ENCODE measurements at places on chromosomes 6 and 20.

- DNase-seq: no peak
Measured at GRCh38 chr6:88952065-88952704, 11.2 kb downstream of the RNGTT start.

- peak; percentile 41 for DNase-seq
Measured at GRCh38 chr20:62792940-62793756, 3.1 kb upstream of the MRGBP start.

DNA sequence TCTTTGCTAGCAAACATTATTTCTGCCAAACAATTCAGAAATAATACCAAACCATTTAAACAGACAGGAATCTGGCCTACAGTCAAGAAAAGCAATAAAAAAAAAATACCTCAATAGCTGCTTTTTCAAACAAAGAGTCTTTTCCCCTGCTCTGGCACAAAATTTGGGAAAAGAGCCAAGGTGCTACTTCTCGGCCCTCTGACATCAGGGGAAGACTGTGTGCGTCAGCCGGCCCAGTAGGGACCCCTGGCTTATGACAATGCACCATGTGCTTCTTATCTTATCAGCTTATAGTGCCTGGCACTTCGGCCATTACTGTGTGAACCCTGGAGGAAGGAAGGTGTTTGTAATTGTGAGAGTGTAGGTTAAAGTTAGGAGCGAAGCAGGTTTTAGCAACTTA is 89.4 kb downstream of the PDE10A start:
- DNase-seq: no peak

GRCh38 chr6:165689699-165690098 is 26.7 kb upstream of the PDE10A start:
- DNase-seq: no peak

GRCh38 chr6:16132909-16133308 is 4.0 kb downstream of the MYLIP start:
- DNase-seq: no peak

DNA sequence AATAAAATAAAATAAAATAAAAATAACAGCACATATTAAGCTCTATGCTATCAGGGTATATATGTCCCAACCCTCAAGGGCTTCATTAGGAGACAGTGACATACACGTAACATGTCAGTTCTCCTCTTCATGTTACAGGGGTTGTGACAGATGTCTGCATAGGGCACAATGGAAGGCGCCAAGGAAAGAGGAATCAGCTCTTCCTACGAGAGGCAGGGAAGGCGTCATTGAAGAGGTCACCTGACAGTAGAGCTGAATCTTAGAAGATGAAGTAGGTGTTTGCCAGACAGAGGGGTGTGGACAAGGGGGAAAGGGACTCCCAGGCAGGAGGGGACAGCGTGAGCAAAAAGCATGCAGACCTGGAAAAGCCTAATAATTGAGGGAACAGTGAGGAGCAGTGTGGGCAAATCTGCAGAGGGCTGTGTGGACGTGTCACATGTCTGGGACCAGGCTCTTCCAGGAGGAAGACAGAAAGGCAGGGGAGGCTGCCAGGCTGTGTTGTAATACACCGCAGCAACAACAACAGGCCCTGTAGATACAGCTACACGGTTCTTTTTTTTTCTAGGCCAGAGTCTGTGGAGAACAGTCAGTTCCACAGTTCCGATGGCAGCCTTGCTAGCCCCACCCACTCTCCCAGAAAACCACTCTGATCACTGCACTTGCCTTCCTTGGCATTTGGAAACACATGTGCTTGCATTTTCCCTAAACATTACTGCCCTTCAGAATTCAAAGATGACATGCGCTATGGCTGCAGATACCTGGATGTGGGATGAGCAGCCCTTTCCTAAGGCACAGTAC is 2.5 kb upstream of the FKBP5 start:
- no peak for DNase-seq

GRCh38 chr20:63469713-63470101 is 2.7 kb downstream of the KCNQ2 start:
- DNase-seq: no peak

DNA sequence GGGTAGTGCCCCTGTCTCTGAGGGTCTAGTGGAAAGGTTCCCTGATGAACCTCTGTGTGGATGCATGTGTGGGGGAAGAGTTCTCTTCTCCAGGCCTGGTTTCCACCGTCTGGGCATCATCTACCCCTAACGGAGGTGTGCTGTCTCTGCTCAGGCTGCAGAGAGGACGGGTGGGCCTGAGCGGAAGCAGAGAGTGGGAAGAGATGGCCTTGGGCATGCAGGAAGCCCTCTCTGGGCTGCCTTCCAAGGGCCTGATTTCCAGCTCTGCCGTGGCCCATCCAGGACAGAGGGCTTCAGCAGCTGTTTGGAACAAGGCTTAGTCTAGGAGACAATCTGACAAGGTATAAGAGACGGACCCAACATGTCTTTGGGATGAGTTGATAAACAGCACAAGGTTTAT is 220.1 kb upstream of the DTNBP1 start:
- DNase-seq: no peak

GRCh38 chr20:36390719-36391415 is 84.7 kb downstream of the DLGAP4 start:
- no peak for DNase-seq

- DNase-seq: no peak
Measured at GRCh38 chr6:144471986-144472385, 186.9 kb downstream of the UTRN start.

DNA sequence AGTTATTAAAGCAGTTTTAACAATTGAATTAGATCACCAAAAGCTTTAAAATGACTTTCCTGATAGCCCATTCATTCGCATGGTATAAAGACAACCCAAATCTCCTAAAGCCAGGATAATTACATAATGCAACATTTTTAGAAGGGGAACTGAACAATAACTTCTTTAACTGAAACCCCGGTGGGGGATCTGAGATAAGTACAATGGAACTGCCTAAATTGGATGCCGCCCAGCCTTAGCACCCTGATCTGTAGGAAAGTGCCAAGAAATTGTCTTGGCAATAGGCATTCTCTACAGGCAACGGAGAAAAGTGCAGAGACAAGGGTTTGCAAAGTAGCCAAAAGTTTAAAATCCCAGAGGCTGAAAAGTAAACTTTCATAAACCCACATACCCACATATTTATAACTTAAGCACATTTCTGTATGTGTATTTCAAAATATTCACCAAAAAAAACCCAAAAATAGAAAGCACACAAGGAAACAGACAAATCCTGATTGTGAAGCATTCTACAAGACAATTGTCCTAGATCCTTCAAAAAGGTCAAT is 98.8 kb upstream of the BEND6 start:
- no peak for DNase-seq

GRCh38 chr6:88165844-88166492 is at the start of gene CNR1:
CNR1 (minus strand) TSS chr6:88166347; CDS start chr6:88145274, 21,073 bp downstream.
- DNase-seq: peak; percentile 53

DNA sequence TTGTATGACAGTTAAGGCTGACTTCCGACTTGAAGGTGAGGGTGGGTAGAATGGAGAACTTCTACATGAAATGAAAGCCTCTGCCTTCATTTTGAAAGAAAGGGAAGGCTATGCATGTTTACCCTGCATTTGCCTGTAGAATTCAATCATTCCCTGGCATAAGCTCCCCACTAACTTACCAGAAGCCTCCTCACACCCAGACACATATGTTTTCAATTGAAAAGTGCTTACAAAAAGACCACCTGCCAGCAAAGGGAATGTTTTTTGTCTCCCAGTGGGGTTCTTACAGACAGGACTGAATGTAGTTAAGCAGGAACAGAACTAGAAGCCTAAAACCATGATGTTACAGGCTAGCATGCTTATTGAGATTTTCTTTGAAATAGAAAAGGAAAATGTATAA is 392.1 kb upstream of the HSF2 start:
- DNase-seq: no peak

DNA sequence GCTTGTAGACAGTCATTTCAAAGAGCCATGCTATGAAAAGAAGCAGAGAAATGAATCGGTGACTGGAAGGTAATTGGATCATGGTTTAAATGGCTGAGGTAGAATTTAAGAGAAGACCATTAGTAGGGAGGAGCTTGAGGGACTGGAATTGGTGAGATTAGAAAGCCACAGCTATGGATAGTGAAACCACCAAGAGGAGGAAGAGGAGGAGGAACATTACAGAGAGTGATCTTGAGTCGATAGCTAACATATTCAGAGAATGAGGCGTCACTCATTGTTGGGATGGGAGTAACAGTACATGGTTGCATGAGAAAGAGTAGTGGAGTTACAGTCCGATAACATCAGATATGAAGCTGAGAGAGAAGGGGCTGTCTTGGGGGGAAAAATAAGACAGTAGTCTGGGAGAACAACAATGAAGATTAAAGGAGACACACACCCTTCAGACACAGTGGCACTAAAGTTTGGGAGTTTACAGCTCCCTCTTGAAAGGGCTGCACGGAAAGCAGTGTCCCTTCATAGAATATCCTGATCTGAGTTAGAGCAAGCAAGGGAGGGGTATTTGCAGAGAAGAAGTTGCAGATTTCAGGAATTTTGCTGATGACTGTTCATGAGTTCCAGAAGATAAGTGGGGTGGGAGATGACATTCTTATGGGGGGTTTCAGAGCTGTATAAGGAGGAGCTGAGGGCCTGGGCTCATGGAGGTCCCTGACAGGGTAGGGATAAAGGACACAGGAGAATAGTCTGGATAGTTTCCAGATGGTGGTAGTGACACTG is 15.1 kb upstream of the LAMP5 start:
- DNase-seq: no peak

DNA sequence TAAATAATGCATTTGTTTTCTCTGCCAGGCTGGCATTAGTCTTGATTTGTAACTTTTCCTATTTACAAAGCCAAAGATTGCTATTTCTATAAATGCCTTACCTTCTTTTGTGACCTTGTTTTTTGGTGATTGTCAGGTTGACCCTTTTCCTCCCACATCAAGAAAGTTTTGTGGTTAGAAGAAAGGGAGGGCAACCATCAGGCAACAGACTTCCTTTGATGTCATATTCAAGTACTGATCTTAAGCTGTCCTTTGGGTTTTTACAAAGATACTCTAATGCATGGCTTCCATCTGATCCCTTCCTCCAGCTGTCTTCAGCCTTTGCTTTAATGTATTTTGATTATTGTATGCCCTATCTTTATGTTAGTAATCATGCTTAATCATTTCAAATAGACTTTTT is 23.9 kb downstream of the RNF217 start:
- DNase-seq: no peak

Data from NCI-H146 (cell line).